ENCODE measurements at places on chromosomes 1 and 21.

DNA sequence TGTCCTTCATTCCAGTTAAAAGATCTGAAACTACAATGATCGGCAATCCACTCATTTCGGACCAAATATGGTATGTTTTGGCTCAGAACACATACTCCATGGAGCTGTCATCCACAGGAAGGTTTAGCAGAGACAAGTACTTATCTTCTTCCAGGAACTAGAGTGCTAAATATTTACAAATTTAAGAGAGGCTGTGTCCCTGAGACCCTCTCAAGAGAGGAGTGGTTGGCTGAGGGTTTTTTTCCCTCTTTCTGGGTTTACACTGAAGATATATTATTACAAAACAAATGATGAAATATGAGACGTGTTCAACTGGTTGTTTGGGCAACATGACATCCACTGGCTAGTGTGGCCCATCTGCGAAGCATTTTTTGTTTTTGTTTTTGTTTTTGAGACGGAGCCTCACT, 25.9 kb upstream of the NID1 start:
- DNase-seq: no peak

DNA sequence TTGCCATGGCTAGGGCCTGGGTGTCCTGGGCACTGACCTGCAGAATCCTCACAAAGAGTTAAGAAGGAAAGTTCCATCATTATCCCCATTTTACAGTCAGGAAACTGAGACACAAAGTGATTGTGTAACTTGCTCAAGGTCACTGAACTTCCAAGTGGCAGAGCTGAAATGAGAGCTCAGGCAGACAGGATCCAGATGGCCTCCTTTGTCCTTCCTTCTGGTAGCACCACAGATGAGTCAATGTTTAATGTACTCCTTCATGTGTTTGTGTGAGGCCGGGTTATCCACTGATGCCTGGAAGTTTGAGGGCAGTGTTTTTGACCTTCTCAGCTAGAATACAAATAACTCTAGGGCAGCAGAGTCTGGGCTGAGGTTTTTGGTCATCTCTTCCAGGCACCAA, 207.0 kb downstream of the TNR start:
- no peak for DNase-seq

DNA sequence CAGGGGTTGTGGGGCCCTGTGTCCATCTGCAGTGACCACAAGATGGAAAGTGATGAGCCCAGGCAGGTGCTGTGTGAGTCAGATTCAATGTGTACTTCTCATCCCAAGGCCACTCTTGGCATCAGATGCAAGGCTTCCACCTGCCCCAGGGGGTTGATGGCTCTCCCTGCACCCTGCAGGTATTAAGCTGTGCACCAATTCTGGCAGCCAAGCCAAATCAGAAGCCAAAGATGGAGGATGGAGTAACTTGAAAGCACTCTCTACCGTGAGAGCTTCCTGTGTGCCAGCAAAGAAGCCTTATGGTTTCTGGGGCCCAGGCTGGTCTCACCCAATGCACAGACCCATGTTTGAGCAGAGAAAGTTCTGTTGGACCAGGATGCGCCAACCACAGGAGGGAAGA, 44.3 kb upstream of the TENT5C start:
- no peak for DNase-seq

DNA sequence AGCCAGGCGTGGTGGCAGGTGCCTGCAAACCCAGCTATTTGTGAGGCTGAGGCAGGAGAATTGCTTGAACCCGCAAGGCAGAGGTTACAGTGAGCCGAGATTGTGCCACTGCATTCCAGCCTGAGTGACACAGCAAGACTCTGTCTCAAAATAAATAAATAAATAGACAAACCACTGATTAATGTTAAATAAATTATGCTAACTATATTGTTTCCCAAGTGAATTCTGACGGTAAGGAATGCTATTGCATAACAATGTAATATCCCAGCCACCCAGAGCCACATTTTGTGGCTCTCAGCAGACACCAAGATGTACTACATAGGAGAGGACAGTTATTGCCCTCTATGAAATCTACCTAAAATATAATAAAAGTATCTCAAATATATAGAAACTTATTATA, 55.4 kb downstream of the LPGAT1 start:
- DNase-seq: no peak

DNA sequence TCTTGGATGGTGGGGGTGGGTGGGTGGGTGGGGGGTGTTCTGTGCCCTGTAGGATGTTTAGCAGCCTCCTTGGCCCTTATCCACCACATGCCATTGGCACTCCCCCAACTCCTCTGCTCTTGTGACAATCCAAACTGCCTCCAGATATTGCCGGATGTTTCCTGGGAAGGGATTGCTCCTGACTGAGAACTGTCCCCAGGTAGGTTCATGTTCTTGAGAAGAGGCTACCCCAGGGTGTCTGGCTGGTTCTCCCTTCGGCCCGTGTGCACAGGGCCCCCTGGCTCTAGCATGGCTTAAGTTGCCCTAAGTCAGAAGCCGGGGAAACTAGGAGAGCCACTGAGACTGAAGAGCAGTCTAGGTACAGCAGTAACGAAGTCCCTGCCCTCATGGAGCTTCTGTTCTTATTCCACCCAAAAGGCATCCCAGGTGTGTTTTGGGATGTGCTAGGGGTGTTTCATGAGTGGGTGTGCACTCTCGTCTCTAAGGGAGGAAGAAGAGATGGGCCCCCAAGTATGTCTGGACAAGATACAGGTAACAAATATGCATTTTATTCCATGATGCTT, 19.8 kb upstream of the THRAP3 start:
- DNase-seq: no peak

DNA sequence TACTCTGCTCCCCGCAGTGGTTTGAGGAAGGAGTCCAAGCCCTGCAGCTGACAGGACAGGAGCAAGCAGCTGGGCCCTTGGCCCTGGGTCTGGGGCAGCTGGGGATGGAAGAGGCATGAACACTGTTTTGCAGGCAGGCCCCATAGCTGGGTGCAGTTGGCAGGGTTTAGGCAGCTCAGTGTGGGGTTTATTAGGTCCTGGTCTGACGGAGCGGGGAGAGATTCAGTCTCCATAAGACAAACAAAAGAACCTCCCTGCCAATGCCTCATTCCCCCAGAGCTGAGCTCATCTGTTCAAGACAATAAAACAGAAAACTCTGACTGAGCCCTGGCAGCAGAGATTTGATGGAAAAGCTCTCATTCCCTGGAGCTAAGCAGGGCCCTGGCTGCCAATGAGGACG, 37.3 kb downstream of the OLFML2B start:
- DNase-seq: no peak

DNA sequence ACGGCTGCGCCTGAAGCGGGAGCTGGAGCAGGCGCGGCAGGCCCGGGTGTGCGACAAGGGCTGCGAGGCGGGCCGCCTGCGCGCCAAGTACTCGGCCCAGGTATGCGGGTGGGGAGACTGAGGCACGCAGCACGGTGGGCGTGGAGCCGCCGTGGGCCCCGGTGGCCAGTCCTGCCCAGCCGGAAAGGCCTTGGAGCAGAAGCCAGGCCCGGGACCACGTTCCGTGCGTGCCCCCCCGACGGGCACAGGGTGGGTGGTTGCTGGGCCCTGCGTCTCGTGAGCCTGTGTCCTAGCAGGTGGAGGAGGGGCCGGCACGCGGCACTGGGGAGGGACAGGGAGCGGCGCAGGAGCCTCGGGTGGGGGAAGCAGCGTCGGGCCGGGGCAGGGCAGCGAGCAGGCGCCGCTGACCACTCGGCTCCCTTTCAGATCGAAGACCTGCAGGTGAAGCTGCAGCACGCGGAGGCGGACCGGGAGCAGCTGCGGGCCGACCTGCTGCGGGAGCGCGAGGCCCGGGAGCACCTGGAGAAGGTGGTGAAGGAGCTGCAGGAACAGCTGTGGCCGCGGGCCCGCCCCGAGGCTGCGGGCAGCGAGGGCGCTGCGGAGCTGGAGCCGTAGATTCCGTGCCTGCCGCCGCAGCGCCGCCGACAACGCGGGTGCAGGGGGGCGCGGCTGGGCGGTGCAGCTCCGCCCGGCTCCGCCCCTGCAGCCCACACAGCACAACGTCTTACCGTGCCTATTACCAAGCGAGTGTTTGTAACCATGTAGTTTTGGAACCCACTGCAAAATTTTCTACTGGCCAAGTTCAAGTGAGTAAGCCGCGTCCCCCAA, 78.2 kb downstream of the SKI start:
- no peak for DNase-seq

- no peak for DNase-seq
Observed at GRCh38 chr1:64162804-64163203, 40.6 kb upstream of the UBE2U start.

GRCh38 chr1:225777058-225777582, 506 bp upstream of the SRP9 start:
- DNase-seq: peak; percentile 4

GRCh38 chr1:47013293-47013692, 10.2 kb upstream of the CYP4X1 start:
- no peak for DNase-seq

GRCh38 chr21:46649356-46649755, 13.9 kb downstream of the PRMT2 start:
- DNase-seq: no peak

DNA sequence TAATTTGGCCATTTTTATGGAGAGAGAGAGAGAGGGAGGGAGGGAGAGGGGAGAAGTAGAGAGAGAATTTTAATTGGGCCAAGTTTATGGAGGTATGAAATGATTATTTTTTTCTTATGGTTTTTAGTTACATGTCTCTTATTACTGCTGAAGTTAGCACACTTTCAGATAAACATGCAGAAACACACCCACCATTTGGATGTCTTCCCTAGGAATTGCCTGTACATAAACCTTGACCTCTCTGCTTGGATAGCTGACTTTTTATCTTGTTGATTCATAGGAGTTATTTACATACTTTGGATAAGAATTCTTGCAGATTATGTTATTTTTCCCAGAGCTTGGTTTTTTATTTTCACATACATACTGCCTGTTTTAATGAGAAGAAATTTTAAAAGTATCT, 310.2 kb upstream of the ADAMTS5 start:
- DNase-seq: no peak

GRCh38 chr1:62288662-62289061, 30.6 kb downstream of the KANK4 start:
- no peak for DNase-seq

DNA sequence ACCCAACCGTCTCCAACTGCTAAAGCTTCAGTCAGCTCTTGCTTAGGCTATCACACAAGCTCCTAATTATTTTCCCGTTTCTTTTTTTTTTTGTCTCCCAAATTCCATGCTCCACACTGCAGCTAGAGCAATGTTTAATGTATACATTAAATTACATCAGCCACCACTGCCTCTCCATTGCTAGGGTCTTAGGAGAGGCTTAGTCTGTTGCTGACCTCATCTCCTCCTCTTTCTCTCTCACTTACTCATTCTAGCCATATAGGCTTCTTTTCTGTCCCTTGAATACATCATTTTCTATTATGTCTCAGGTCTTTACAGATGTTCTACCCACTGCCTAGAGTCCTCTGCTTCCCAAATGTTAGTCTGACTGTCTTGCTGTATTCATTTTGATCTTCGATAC, 138.1 kb upstream of the ST6GALNAC5 start:
- DNase-seq: no peak

GRCh38 chr1:68301471-68302001, 69.2 kb upstream of the WLS start:
- no peak for DNase-seq

DNA sequence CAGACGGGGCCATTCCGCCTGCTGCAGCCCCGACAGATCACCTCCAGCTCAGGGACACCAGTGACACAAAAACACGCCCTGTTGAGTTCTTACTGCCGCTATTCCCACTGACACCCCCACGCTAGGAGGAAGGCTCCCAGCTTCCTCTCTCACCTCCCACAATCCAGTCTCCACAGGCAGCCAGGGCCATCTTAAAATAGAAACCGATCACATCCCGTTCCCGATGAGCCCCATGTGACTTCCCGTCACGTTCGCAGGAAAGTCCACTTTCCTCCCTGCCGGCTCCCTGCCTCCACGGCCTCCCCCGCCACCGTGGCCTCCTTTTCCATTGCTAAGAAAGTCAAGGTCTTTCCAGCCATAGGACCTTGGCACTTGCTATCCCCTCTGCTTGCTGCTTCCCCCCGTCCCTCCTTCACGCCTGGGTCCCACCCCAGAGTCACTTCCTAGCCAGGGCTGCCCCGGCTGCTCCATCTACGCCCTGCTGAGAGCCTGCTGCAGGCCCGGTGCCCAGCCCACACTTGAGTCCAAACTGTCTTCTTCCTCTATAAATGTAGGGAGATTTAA, 24.0 kb upstream of the DDOST start:
- no peak for DNase-seq

- DNase-seq: no peak
Observed at GRCh38 chr1:202952818-202953217, 5.3 kb downstream of the ADIPOR1 start.

DNA sequence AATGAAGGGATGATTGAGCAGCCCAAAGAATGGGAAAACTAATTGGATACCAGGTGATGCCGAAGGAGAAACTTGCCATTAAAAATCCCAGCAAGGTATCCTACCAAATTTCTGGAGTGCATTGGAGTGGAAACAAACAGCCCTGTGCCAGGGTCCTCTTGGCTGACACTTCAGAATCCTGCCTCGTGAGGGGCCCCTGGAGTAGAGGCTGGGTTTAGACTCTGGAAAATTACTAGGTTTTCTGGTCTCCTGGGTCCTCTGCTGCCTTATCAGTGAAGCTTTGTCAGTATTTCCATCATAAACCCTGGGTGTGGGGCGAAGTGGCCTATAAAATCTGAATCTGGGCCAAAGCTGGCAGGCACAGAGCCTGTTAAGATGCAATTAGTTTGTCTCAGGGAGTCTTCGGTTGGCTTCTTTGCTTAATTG, 289.2 kb upstream of the USP24 start:
- DNase-seq: no peak

GRCh38 chr1:203153989-203154821, 21.4 kb downstream of the MYBPH start:
- DNase-seq: no peak

GRCh38 chr1:21834666-21835065, 22.6 kb downstream of the LDLRAD2 start:
- DNase-seq: no peak

GRCh38 chr1:1540090-1540817, at the start of gene TMEM240:
TSS of gene TMEM240 (minus strand) at chr1:1540624. CDS start at chr1:1540346, 278 bp downstream.
- peak; percentile 40 for DNase-seq

GRCh38 chr1:93988634-93989350, 79.6 kb upstream of the GCLM start:
- no peak for DNase-seq

DNA sequence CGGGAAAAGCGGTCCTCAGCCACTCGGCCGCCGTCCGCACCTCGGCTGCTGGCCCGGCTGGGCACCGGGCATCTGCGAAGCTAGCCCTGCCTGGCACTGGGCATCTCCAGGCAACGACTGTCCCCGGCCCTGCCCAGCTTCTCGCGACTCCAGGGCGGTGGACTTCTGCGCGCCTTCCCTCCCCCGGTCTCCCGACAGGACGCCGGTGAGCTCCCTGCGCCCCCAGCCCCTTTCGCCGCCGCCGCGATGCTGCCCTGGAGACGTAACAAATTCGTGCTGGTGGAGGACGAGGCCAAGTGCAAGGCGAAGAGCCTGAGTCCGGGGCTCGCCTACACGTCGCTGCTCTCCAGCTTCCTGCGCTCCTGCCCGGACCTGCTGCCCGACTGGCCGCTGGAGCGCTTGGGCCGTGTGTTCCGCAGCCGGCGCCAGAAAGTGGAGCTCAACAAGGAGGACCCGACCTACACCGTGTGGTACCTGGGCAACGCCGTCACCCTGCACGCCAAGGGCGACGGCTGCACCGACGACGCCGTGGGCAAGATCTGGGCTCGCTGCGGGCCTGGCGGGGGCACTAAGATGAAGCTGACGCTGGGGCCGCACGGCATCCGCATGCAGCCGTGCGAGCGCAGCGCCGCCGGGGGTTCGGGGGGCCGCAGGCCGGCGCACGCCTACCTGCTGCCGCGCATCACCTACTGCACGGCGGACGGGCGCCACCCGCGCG, 514 bp downstream of the FAM43B start:
- DNase-seq: no peak
